ENCODE measurements at places on chromosomes 5 and 9.

GRCh38 chr5:95029569-95030366 lies 255.1 kb downstream of the MCTP1 start:
- DNase-seq = no peak

DNA sequence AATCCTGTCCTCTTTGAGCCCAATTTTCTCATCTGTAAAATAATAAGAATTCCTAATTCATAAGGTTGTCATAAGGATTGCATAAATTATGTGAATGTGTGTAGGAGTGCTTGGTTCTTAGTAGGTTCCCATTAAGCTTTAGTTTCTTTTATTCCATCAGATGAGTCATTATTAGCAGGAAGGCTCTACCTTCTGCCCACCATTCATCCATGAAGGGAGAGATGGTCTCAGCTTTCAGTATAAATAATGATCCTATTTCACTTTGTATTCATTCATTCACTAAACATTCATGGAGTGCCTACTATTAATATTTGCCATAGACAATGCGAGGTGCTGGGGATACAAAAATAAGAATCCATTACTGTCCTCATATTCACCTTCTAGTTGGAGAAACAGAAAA lies 3.0 kb downstream of the CMYA5 start:
- no peak for DNase-seq

DNA sequence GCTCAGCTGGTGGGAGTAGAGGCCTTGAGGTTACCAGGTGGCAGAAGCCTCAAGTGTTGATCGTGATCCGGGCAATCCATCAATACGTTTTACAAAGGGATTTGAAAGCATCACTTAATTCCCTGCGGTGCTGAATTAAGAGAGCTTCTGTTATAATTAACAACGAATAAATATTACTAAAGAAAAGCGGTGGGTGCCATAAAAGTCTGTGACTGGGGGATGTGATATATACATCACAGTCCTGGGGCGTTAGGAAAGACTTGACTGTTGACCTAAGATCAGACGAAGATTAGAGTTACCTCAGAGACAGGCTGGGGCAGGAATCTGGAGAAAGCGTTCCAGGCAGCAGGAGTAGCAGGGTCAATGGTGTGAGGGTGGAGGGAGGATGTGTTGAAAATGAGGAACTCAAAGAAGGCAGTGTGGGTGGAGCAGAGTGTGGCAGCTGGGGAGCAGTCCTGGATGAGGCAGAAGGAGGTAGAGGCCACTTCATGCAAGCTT lies 6.7 kb upstream of the C5orf63 start:
- no peak for DNase-seq

- DNase-seq = peak; percentile 56
Measured at GRCh38 chr9:113219969-113220368, 1.1 kb downstream of the FKBP15 start.

GRCh38 chr5:57492632-57493031 lies 10.0 kb upstream of the ACTBL2 start:
- no peak for DNase-seq

DNA sequence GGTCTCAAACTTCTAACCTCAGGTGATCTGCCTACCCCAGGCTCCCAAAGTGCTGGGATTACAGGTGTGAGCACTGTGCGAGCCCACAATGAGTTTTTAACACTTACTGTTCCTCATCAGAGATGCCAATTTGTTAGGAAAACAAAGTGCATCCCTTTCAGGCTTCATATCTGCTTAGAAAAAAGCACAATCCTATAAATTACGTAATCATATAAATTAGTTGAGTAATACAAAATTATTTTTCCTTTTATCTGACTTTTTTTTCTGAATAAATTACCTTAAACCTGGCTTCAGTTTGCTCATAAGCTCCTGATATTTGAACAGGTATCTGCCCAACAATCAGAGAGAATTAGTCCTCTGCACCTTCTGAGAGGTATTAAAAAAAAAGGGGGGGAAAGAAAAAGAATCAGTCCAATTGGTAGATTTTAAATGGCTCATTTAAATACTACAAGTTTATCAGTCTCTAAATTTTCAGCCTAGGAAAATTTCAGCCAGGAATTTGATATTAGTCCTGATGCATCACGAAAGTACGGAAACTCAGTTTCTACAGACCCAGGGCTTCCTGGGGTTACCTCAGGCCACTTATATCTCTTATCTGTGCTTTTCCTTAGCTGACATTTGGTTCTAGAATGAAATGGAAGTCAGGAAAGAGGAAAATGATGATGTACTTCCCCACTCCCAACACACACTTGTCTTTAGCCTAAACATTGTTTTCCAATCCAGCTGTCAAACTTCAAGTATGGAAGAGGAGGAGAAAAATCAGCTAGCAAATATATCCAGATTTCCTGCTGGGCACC lies 26.8 kb downstream of the ITGA1 start:
- no peak for DNase-seq

Measured in fibroblast of skin of abdomen (primary cell).